ENCODE measurements at places on chromosomes 3 and 15.

DNA sequence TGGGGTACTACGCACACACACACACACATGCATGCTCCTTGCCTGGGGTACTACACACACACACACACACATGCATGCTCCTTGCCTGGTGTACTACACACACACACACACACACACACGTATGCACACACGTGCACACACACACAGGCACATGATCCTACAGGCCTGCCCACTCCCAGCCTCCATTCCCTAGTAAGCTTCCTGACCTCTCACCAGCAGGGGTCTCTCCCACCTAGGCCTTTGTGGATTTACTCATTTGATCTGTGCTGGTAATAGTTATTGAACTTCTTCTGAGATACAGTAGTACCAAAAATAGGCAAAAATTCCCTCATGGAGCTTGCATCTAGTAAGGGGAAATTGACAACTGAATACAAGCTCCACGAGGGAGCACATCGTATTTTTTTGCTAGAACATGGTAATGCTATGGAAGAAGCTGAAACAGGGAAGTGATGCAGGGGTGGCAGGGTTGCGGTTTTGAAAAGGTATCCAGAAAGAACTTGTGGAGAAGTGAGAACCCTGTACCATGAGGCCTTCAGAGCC lies 19.1 kb downstream of the TTC21A start:
- no peak for DNase-seq

DNA sequence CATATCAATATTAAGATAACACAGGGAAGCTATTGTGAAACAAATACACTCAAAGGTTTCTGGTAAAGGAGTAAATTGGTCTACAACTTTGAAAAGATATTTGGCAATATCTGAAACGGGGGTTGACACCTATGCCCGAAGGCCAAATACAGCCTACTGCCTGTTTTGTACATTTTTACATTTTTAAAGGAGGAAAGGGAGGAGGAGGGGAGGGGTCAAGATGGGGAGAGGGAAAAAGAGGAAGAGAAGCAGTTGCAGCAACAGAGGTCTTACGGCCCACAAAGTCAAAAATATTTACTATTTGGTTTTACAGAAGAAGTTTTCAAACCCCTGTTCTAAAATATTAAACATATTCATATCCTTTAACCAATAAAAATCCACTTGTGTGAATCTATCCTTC lies 94.2 kb downstream of the FMN1 start:
- no peak for DNase-seq

DNA sequence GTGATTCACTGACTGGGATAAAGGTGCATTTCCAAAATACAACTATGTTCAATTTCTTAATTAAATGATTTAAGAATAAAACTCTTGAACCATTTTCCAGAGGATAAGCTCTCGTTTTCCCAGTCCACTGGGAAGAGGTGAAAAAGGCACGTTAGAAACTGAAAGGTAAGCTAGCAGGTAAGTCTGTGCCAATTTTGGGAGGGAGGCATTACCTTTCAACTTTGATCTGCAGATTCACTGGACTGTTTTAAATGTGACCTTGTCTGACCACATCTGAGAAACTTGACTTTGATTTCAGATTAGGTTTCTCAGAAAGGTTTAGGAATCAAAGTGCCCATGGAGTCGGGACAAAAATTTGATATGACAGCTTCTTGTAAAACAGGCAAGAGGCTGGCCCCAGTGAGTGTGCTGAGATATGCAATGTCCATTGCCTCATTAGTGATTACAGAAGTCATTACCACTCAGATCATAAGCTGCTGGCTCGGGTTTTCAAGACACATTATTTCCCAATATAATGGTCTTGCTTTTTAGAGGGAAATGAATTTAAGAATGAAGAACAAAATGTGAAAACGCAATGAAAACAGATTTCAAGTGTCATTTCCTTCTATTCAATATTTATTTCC lies 118.8 kb downstream of the ADAMTS9 start:
- no peak for DNase-seq

- no peak for DNase-seq
Measured at GRCh38 chr15:95826412-95827195, 503.9 kb upstream of the NR2F2 start.

GRCh38 chr15:45646220-45646619 lies 11.4 kb downstream of the SQOR start:
- no peak for DNase-seq

GRCh38 chr3:30778933-30779332 lies 115.5 kb downstream of the GADL1 start:
- DNase-seq: no peak

DNA sequence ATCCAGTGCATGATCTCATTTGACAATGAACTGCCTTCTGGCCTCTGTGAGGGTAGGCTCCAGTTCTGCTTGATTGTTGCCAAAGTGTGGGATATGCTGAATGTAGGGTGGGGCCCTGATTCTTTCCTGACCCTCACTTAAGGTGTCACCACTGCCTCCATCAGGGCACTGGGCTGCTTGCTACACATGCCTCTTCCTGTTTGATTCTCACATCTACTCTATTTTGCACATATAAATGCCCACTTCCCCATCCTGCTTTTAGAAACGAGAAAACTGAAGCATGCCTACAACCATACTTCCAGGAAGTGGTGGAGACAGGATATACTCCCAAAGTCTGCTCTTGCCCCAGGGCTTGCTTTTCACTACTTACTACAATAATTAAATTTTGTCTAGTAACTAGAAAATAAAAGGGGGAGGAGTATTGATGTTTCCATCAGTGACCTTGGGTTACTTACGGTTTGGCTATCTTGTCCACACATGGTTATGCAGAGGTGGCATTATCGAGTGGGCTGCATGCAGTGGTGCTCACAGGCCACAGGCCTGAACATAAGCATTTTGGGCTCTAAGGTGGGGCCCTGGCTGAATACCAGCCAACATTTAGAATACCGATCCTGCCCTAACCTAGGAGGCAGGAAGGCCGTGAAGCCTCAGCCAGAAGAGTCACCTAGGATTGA lies 6.7 kb downstream of the ZDHHC3 start:
- no peak for DNase-seq

All from activated CD4-positive, alpha-beta T cell treated with anti-CD3 and anti-CD28 coated beads for 4 hours (primary cell).